Activated CD8-positive, alpha-beta memory T cell treated with anti-CD3 and anti-CD28 coated beads for 24 hours (primary cell): ENCODE measurements at places on chromosomes 1 and 21.

DNA sequence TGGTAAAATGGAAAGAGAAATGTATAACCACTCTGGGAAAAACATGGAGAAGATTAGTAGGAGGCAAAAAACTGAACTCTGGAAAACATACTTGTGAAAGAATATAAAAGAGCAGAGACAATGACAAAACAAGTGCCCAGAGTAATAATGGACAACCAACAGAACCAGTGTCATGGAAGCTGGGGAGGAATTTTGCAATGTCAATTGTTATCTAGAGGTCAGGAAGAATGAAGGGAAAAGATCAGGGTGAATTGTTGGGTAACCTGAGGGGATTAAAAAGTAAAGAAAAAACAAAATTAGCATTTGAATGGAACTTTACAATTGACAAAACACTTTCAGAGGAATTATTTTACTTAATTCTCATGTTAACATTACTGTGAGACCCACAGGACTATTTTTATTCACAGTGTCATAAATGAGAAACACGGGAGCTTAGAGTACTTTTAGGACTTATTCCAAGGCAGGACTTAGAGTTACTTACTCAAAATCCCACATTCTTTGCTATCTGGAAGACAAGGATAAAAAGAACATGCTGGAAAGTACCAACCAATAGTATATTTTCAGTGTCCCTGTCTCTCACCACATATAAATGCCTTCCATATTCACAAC, 19.5 kb downstream of the JAM2 start:
- no peak for DNase-seq

GRCh38 chr1:116763116-116763786, 9.0 kb downstream of the CD2 start:
- peak; percentile 82 for DNase-seq

DNA sequence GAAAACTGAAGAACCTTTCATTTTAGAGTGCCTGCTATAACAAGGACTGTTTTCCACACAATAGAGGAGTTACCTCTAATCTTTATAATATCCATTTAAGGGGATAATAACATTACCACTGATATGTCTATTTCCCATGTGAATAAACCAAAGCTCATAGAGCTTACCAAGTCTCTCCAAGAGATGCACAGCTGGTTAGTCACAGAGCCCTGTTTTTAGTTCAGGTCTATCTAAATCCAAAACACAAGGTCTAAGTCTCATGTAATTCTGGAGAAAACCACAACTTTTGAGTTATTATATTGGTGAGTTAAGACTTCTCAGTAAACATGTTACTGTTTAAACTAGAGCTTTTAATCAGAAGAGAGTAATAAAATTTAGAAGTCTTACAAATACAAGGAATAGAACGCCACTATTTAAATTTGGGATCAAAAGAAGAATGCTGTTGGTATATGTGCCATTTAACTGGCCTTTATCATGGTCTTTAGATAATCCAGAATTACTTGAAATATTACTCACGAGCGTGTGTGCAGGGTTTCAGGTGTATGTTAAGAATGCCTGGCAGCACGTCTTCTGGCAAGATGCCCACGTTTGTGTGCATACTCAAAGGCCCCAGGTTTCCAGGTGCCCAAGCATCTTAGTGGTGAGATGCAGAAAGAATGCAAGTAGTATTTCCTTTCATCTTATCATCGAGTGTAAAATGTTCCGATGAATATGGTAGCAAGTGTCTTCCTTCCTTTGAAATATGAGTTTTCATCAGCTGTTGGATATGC, 190.6 kb downstream of the FMN2 start:
- no peak for DNase-seq

DNA sequence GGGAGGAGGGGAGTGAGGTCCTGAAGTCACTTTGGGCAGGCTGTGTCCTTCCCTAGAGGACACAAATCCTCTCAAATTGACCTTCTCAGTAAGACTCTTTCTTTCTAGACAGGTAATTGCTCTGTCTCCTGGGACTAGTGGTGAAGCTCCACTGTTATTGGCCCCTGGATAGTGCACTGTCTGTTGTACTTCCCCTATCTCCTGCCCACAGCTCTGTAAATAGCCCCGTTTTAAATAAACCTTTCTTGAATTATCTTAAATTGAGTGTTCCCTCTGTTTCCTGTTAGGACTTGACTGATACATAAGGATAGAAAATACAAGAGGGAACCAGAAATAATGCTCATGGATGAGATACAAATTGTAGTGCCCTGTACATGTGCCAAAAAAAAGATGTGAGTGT, 229.5 kb upstream of the USP24 start:
- DNase-seq, result no peak

GRCh38 chr1:91020486-91020885, 1.3 kb downstream of the ZNF644 start:
- no peak for DNase-seq

- no peak for DNase-seq
Observed at GRCh38 chr1:23357138-23357908, 12.3 kb downstream of the ZNF436 start.

DNA sequence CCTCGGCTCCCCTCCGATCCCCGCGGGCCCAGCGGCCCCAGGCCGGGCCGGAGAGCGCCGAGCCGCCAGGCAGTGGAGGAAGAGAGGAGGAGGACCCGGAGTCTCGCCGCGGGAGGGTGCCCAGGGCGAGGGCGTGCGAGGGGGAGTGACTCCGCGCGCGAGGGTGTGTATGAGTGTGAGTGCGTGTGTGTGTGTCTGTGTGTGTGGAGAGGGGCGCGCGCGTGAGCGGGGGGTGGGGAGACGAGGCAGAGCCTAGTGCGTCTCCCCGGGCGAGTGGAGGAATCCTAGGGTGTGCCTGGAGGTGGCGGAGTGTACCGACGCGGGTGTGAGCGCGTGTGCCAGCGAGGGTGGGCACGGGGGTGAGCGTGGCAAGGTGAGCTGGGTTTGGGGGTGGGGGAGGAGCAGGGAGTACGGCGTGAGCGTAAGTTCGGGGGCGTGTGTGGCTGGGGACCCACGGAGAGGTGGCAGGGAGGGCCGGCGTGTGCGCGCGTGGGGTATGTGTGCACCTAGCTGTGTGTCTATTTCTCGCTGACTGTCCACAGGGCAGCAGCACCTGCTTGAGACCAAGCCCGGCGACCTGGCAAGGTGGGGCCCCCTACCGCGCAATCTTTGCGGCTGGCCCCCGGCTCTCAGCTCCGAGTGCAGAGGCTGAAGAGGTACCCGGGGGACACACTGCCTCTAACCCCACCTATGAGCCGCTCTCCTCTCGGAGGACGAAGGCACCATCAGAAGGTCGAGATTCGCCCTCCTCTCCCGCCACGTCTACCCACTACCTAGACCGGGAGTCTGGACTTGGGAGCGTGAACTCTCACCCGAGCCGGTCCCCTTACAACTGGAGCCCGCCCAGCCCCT, 784 bp upstream of the KCND3 start:
- DNase-seq, result no peak

GRCh38 chr1:207938016-207938415, 27.1 kb upstream of the CD34 start:
- DNase-seq, result no peak

- DNase-seq, result no peak
Observed at GRCh38 chr21:35521293-35521692, 472.2 kb upstream of the RUNX1 start.

DNA sequence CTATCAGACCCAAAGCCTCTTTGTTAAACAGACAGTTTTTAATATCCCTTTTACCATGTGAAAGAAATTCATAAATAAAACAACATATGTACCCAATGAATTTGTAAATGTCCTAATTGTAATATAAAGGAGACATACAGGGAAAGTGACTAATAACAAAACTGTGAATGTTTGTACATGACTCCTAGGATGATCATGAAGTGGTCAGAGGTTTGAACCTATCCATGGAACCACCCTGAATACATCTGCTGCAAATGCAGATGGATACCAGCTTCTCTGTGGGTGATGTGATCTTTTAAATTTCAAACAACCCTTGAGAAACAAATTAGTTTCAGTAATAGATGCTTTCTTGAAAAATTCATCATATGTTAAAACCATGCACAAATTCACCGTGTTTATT, 16.7 kb upstream of the ACBD3 start:
- DNase-seq, result no peak

- DNase-seq, result no peak
Observed at GRCh38 chr1:212062832-212063438, 27.4 kb downstream of the DTL start.
